ENCODE measurements at places on chromosomes 7 and 10.

- no peak for DNase-seq
Measured at GRCh38 chr10:129703287-129704137, 236.5 kb downstream of the MGMT start.

DNA sequence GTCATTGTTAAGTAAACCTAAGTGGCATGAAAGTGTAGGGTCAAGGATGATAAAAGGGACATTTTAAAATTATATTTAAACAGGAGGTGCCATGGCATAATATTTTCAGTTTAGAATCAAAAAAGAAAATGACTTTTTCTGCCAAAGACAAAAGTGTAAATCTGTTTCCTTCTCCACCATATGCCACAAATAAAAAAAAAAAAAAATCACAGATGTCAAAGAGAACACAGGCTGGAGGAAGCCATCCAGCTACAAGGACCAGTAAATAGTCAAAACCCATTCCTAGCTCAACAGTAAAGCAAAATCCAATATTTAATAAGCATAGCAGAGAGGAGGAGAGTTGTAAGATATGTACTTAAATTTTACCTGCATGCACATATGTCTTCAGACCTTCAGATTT, 321.3 kb upstream of the TMEM229A start:
- no peak for DNase-seq

GRCh38 chr10:33015761-33016547, 57.9 kb upstream of the ITGB1 start:
- DNase-seq: no peak

DNA sequence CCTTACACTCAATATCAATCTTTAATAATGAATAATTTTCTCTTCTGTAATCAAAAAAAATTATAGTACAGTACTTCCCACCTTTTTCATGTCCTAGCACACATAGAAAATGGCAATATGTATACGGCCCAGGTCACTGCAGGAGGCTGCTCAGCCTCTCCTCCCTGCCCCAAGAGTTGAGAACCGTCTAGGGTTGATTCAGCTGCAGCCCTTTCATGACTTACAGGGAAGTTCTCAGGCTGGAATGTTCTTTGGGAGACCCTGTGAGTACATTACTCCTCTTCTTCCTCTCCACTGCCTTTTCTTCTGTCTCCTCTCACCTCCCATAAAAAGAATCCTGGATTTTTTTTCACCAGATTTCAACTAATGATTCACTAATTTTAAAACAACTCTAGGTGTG, 180.0 kb downstream of the HDAC9 start:
- no peak for DNase-seq

GRCh38 chr7:6271694-6272440, 557 bp downstream of the CYTH3 start:
- peak; percentile 18 for DNase-seq

GRCh38 chr10:122245136-122245535, 26.0 kb upstream of the BTBD16 start:
- no peak for DNase-seq

DNA sequence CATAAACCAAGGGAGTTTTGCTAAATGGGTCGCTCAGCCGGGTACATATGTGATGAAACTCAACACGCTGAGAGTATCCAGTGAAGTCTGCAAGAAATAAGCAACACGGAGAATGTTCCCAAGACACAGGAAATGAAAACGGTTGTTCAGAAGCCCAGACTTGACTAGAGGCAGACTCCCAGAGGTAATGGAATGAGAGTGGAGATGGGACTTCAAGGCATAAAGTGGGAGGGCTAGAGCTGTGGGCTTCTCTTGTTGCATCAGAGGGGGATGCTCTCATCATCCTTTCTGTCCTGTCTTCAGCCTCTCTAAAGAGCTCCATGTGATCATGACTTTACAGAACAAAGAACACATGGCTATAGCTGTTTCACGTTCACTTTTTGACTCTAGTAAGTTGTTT, 88.3 kb downstream of the BAMBI start:
- DNase-seq: no peak

DNA sequence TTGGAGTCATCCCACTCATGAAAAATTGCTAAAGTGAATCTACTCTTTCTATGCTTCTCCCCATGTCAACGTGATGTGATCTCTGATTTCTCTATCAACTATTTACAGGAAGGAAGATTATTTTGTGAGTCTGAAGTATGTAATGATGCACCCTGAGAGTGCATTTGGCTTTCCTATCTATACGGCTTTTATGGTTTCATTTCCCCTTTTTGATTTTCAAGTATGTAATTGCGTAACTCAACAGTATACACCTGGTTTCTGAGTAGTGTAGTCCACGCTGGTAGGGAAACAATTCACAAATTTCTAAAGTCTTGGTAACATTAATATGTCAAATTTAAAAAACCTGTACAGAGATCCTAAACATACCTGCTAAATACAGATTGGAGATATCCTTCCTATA, 194.7 kb upstream of the SEMA3A start:
- no peak for DNase-seq

DNA sequence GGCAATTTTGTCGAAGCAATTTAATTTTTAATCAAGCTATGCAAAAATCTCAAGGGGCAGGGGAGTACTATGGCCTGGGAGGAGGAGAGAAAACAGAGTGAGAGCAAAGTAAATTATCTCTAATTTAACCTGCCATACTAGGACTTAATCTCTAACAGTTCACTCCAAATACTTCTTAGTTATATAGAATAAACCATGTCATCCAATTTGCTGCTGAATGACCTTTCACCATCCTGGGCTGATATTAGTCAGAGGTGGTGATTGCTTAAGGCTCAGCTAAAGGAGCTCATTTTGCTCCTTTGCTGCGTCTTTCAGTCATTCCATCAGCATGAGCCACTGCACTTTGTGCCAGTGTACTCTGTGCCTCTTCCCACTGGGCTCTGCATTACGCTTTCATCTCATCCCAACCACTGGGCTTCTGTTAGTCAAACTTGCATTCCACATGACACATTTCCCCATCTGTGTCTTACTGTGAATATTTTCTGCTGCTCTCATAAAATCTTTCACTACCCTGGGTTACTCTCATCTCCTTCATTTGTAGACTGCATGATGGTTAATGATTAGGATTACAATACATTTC, 84.3 kb downstream of the CD36 start:
- no peak for DNase-seq

GRCh38 chr7:7517754-7518153, 17.9 kb downstream of the COL28A1 start:
- DNase-seq: no peak

- no peak for DNase-seq
Measured at GRCh38 chr7:70270149-70270548, 671.9 kb downstream of the AUTS2 start.

GRCh38 chr7:151756076-151756731, 120.7 kb downstream of the PRKAG2 start:
- DNase-seq: peak; percentile 55

DNA sequence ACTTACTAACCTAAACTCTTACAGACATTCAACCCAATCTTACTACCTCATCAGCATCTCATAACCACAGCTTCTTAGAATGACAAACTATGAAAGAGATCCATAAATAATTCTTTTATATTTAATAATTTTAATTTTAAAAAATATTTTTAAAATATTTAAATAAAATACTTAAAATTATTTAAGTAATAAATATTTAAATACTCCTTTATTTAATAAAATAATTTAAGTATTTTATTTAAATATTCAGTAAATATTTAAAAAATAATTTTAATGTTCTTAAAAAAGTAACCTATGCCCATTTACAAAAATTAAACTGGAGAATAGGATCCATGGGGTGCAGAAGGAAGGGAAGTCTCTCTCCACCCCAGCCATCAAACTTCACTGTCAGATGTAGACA, 627.3 kb upstream of the MGMT start:
- DNase-seq: no peak

DNA sequence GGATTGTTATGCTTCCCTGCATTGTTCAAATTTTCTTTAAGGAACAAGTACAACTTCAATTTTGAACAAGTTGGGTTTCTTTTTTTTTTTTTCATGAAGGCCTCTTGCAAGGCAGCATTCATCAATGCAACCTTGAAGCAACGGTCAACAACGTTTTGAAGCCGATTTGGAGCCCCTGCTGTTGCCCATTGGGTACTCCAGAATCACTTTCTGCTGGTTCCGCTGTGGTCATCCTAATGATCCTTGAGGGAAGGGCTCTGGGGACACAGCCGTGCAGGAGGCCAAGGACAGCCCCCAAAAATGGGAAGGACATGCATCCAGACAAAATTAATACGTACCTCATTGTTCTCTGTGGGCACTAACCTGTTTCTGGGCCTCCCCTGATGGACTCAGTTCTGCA, 84.6 kb upstream of the MGMT start:
- no peak for DNase-seq

DNA sequence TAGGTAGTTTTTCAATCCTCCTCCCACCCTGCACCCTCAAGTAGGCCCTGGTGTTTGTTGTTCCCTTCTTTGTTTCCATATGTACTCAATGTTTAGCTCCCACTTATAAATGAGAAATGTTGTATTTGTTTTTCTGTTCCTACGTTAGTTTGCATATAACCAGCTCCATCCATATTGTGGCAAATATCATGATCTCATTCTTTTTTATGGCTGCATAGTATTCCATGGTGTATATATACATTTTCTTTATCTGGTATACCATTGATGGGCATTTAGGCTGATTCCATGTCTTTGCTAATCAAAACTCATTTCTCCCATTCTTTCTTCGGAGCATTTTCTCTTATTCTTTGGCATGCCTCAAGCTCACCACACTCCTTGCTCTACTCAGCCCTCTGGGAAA, 789.6 kb upstream of the KCND2 start:
- DNase-seq: no peak

DNA sequence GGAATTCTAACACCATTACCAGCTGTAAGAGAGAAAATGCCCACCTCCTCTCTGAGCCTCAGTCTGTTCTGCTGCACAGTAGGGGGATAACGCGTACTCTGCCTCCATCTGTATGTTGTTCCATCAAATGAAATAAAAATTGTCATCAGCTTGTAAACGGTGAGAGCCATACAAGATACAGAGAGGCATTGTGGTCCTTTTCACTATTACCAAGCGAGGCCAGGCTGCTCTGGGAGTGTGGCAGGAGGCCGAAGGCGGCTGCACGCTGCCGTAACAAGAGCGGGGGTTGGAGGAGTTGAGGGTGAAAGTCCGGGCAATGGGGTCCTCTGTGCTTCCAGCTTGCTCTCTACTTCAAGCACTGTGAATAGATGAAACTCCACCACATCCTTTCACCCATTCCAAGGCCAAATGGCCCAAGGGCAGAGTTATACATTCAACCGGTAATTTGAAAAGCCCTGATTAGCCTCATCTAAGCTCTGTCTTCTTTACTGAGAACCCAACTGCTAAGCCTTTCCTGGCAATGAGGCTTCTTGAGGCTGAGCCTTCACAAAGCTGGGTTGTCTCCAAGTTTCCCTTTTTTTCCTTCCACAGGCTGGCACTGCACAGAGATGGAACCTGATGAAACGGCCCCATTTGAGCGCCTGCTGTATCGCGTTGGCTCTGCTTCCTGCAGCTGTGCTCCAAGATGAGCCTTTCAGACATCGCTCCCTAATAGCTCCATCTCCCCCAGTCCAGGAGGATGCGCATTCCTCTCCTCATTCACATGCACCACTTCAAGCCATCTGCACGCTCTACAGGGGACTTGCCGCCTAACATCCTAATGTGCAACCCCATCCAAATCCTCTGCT, 47.2 kb downstream of the PYROXD2 start:
- DNase-seq: no peak

DNA sequence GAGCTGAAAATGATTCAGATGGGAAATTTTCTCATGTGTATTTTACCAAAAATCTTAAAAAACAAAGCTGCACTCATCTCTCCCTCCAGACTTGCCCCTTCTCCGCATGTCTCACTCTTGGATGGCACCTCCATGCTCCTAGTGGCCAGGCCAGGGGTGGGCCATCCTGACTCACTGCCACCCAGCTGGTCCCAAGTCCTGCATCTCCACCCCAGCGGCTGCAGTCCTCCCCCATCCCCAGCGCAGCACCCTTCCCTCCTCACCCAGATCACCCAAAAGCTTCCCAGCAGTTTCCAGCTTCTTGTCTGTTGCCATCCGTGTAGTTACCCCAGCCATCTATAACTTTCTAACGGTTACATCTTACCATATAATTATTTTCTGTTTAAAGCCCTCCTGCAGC, 53.0 kb upstream of the INSIG1 start:
- DNase-seq: no peak
